ENCODE measurements at places on chromosomes 13 and 19.

DNA sequence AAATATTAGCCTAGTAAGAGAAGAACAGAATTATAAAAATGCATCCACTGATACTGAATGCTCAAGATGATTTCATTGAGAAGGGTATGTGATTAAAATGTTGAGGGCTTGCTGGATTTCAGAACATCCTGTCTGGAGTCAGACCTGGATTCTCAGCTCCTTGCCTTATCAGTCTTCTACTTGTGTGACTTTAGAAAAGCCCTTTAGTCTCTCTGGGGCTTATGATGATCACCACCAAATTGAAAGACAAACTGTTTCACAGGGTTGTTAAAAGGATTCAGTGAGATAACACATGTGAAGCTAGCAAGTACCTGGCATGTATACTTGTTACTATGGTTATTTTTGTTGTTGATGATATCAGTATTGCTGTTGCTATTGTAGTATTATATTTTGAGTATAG lies 118.4 kb downstream of the GPC6 start:
- no peak for DNase-seq

DNA sequence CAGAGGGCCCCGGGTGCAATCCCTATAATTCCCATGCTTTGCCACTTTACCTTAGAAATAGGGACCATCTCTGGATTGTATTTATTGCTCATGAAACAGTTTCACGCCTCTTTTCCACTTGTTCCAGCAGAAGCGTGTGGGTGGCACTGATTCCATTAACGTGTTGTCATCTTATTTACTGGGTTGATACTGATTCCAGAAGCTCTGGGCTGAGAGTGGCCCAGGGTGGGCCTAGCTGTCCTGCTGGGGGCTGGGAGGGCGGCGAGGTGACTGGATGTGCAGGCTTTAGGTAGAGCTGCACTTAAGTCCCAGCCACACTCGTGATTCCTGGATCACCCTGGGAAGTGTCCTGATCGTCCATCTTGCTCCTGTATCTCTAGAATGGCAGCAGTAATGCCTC lies 155.0 kb downstream of the TEX29 start:
- DNase-seq = no peak

DNA sequence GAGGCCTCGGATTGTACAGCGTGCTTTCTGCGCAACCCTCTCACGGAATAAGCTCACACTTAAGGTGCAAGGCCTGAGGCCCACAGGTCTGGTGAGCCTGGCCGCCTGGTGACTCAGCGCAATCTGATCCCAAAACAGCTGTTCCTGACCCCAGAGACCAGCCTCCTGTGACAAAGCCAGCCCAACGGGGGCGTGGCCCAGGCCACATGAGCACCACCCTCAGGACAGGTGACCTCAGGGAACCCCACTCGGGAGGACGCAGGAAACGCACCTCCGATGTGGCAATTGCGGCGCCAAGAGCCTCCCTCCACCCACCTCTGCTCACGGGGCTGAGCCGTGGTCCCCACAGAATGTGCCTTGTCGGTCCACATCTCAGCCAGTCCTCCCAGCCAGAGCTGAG lies 26.4 kb downstream of the GRTP1 start:
- no peak for DNase-seq

DNA sequence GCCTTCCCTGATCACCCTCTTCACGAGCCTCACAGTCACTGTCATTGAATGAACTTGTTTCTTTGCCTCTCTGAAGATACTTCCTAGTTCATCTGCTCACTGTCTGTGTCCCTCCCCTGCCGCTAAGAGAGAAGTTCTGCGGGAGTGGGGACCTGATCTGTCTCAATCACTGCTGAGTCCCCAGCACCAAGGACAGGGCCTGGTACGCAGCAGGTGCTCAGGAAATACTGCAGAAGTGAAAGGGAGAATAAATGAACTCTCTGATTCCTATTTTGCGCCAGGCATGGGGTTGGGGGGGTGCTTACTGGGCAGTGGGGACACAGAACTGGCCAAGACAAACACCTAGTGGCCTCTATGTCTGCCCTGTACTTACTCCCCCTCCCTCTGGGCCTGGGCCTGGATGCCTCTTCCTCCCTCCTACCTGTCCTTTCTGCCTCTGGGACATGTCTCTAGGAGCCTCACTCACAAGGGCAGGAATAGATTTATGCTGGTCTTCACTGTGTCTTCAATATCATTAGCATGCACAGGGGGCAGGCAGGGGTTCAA lies 17.5 kb downstream of the FCGBP start:
- DNase-seq = no peak

DNA sequence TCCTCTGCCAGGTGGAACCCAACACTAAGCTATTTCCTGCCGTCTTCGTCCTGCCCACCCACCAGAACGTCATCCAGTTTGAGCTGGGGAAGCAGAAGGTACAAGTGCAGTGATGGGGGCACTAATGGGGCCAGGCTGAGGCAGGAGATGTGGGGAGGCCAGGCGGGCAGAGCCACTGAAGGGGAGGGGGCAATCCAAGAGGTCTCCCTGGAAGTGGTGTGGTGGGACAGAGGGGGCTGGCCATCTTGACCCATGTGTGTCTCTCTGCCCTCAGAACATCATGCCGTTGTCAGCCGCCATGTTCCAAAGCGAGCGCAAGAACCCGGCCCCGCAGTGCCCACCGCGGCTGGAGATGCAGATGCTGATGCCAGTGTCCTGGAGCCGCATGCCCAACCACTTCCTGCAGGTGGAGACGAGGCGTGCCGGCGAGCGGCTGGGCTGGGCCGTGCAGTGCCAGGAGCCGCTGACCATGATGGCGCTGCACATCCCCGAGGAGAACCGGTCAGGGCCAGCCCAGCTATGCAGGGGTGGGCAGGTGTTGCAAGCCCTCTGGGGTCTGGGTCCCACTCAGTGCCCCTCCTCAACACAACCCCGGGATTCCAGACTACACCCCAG lies 49.6 kb downstream of the RYR1 start:
- DNase-seq = no peak

- no peak for DNase-seq
Observed at GRCh38 chr13:65882810-65883209, 1347.3 kb downstream of the PCDH9 start.

DNA sequence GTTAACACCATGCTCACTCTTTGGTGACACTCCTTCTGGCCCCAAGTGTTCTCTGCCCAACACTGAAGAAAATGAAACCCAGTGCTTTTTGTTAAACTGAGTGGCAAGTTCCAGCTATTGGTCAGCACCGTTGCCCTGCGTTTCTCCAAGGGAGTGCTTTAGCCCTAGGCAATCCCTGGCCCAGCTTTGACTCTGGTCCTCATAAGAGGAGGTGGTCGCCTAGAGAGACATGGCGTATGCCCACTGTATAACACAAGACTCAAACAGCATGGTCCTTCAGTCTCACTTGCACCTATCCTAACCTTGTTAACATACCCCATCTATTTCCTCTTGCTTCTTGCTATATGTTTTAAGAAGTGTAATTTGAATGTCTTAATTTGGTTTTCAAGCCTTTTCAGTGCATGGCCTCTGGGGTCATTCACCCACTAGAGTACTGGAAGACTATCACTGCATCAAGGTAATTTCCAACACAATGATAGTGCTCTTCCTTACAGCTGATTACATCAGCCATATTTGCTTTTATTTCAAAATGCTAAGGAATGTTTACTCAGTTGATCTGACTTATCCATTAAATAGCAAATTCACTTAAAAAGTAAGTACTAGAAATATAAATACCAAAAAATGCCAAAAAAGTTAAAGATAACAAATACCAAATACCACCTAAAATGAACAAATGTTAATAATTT lies 190.5 kb upstream of the SOX21 start:
- DNase-seq = no peak

DNA sequence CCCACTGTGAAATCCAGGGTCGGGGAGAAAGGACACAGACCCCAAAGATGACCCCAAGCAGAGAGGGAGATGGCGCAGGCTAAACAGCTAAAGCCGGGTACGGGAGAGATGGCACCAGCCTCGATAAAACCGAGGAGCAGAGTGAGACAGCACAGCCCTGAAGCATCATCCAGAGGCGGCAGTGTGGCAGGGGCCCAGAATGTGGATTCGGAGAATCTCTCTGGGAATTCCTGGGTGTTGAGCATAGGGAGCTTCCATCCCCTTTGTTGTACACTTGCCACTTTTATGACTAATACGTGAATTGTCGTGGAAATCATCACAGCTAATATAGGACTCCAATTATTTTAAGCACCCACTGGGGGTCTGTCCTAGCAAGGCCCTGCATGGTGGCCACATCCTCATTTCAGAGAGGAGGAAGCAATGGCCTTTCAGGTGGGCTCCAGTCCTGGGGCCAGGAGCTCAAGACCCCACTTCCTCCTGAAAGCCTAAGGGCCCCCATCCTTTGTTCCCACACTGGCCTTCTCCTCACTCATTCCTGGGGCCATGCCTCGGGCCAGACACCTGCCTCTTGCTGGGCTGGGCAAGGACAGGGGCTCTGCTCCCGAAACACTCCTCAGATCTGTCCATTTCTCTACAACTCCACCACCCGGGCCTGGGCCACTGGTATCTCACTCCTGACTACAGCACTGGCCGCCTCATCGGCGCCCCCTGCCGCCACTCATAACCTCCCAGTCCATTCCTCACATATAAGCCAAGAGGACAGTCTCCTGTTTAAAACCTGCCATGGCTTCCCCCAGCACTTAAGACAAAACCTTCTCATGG lies 29.3 kb upstream of the ATP1A3 start:
- no peak for DNase-seq

DNA sequence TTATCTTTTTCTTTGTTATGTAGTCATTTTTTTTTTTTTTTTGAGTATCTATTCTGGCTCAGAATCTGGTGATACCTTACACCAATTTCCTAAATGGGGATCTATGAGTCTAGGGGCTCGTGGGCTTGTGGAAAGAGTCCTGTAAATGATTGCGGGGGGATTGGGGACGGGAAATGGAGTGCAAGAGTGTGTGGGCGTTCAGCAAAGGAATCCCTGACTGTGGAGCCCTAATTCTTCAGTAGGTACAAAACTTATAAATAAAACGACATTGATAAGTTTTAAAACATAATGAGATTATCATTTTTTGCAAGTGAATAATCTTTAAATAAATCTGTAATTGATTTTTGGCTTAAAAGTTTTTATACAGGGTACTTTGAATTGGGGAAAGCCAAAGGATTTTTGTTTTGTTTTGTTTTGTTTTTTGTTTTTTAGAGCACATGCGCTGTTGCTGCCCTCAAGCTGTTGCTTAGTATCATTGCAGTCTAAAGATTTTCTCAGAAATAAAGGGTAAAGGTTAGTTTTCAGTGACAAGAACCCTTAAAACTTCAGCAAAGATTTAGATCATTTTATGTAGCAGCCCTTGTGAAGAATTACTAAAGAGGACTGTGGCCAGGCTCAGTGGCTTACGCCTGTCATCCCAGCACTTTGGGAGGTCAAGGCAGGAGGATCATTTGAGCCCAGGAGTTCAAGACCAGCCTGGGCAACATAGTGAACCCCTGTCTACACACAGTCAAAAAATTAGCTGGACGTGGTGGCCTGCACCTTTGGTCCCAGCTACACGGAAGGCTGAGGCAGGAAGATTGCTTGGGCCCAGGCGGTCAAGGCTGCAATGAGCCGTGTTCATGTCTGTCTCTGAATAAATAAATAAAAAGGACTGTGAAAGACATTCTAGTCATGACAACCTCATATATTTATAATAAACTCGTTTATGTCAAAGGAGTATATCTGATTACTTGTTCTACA lies 1.7 kb downstream of the ERCC5 start:
- DNase-seq = no peak

GRCh38 chr13:79457948-79458347 lies 23.0 kb upstream of the NDFIP2 start:
- no peak for DNase-seq

DNA sequence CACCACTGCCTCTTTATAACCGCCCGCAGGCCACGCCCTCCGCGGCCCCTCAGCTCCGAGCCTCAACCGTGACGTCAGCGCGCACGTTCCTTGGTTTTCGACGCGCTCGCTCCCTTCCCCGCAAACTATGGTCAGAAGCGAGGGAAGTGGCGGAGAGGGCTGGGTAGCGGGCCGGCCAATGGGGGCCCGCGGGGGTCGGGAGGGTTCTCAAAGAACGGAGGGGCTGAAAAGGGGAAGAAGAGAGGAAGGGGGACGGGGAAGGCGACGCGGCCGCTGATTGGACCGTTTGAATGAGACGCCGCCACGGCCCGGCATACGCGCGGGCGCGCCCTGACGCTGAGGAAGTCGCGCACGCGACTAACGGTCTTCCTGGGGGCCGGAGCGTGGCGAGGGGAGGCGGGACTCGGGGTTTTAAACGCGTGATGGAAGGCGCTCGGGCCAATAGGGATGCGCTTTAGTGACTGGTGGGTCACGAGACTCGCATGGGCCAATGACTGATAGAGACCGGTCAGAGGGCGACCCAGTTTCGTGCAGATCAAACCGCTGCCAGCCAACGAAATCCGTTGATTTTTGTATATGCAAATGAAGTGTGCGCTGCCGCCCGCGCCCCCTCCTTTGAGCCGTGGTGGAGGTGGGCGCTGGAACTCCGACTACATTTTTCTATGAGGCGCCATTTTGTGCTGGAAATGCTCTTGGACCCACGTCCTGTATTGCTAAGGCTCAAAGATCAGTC lies 378 bp upstream of the UBE2S start:
- DNase-seq = peak; percentile 99

- no peak for DNase-seq
Observed at GRCh38 chr19:35792888-35793287, 17.5 kb downstream of the ARHGAP33 start.

DNA sequence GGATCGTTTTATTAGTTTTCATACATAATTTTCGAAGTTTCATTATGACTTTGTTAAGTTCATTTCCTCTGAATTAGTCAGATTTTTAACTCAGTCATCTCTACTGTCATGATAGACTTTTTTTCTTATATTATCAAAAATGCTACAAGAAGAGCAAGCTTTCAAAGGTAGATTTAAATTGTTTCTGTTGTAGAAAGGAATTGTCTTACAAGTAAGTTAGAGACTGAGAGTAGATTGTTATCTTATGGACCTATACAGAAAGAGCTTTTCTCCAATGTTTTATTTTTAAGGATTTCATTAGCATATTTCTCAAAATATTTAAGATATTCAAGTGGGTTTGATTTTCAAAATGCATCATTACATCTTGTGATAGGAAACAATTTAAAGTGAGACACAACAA lies 2.7 kb downstream of the MAB21L1 start:
- no peak for DNase-seq

GRCh38 chr19:5947435-5947834 lies 30.5 kb downstream of the RANBP3 start:
- peak; percentile 74 for DNase-seq

DNA sequence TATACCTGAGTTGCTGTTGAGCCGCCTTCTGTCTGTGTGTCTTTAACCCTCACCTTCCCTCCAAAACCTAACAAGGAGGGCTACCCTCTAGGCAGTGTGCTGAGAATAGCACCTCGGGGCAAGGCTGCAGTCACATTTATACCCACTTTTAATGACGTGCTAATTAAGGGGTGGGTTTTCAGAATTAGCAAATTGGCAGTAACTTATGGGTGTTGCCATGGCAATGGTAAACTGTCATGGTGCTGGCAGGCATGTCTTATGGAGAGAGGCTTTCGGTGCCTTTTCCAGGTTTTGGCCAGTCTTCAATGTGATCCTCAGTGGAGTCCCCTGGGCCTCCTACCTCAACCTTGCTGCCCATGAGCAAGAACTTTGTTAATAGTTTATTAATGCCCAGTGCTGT lies 1.2 kb upstream of the PNMA8A start:
- DNase-seq = no peak

Measured in mucosa of gallbladder (tissue), 1 donor.